Ovary (tissue), 10 donors: ENCODE measurements at places on chromosomes 2 and 18. TPM values are rescaled to one million over a fixed set of nuclear protein-coding genes. Genes with fewer than 3 reads are reported as not detected.

- no peaks in the 10 kb centered on the region for H3K27me3 ChIP-seq
- peaks cover 12% of the 10 kb centered on the region for H3K4me1 ChIP-seq
- no peak overlapping the region for H3K4me3 ChIP-seq
- no peak for DNase-seq
Observed at GRCh38 chr2:101815739-101816391, 118.4 kb downstream of the MAP4K4 start.

DNA sequence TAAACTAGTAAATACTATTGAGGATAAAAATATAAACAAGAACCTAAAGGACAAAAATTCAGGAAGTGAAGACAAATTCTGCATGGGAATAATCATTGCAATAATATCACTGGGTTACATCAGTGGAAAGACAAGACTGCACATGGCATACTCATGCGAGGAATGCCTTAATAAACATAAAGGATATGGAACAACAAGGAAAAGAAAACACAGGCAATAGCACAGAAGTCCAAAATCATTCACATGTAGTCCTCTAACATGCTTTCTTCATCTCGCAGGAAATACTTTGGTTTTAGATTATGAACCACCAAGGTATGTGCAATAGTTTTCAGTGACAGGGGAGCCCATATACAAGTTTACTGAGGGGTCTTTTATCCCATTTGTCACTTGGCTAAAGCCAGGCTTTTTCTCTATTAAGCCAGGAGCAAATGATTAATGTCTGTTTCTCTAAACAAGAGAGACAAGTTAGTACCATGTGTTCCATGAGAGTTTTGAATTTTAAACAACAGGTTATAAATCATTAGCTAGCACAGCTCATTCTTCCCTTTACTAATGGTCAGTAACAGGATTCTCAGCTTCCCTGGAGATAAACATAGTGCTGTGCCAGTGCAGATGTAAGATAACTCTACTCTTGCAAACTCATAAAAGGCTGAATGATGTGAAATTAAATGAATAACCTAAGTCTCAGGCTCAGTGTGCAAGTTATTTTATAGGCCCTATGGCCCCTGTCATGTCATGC lies 353.6 kb upstream of the FSIP2 start:
- no peak overlapping the region for H3K27ac ChIP-seq
- H3K4me3 ChIP-seq = no peak overlapping the region
- no peaks in the 10 kb centered on the region for H3K36me3 ChIP-seq
- no peaks in the 10 kb centered on the region for H3K4me1 ChIP-seq

GRCh38 chr2:128315122-128315828 lies 3.4 kb downstream of the HS6ST1 start:
- H3K27ac ChIP-seq = no peak overlapping the region
- DNase-seq = no peak
- no peaks in the 10 kb centered on the region for H3K36me3 ChIP-seq
- no peak overlapping the region for H3K4me3 ChIP-seq

GRCh38 chr18:48545757-48546321 lies 7.0 kb downstream of the CTIF start:
- no peak overlapping the region for H3K4me3 ChIP-seq
- H3K36me3 ChIP-seq = no peaks in the 10 kb centered on the region
- H3K27me3 ChIP-seq = no peaks in the 10 kb centered on the region

DNA sequence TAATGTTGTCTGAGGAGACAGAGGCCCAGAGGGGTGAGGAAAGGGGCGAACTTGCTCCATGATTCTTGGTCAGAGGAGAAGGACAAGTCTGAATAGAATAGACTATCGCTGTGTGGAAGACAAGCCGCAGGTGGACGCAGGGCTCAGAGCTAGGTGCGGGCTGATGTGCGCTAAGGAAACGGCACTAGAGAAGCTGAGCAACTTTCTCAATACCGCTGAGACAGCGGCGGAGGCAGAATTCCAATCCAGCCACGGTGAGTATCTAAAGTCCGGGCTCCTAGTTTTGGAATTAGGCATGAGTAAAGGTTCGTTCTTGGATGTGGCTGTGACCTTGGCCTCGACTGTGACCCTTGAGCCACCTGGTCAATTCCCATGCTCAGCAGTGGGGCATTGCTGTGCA lies 47.8 kb downstream of the CAPN13 start:
- no peak overlapping the region for H3K4me3 ChIP-seq
- no peaks in the 10 kb centered on the region for H3K36me3 ChIP-seq
- no peak for DNase-seq
- no peaks in the 10 kb centered on the region for H3K27me3 ChIP-seq
- H3K27ac ChIP-seq = no peak overlapping the region
- H3K4me1 ChIP-seq = no peaks in the 10 kb centered on the region

Gene MOB1A
- total RNA-seq = 108 TPM
